SW 1271 (cell line): ENCODE measurements at places on chromosomes 2 and 18.

DNA sequence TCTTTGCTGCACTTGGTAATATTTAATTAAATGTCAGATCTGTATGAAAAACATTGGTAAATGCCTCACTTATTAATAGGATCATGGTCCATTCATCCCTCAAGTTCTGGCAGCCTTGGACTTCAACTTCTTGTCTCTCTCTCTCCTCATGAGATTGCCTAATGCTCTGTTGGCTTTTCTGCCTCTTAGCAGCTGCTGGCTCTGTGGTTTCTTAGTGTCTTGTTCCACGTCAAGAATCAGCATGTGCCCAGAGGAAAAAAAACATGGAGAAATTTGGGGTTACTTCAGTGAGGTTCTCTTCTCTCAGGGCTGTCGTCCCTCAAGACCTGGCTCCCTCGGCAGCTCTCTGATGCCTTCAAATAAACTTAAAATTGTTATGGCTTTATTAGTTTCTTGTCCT, 75.4 kb downstream of the TAF4B start:
- no peak for DNase-seq

DNA sequence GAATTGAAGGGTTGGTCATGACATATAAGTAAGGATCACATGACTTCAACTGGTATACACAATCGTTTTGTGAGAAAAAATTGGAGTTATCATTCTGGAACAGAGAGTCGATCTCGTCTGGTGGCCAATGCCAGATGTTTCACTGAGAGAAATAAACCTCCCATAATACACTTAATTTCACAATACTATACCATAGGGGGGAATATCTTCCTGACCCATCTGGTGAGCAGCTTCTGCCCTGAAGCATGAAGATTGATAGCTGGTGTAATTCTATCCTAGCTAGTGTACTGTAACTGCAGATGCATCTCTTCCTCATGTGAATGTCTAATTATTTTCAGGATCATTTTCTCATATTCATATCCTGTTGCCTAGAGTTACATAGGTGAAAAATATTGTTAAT, 15.7 kb upstream of the CDH7 start:
- DNase-seq = no peak

GRCh38 chr2:136645236-136645828, 120.0 kb upstream of the THSD7B start:
- no peak for DNase-seq

DNA sequence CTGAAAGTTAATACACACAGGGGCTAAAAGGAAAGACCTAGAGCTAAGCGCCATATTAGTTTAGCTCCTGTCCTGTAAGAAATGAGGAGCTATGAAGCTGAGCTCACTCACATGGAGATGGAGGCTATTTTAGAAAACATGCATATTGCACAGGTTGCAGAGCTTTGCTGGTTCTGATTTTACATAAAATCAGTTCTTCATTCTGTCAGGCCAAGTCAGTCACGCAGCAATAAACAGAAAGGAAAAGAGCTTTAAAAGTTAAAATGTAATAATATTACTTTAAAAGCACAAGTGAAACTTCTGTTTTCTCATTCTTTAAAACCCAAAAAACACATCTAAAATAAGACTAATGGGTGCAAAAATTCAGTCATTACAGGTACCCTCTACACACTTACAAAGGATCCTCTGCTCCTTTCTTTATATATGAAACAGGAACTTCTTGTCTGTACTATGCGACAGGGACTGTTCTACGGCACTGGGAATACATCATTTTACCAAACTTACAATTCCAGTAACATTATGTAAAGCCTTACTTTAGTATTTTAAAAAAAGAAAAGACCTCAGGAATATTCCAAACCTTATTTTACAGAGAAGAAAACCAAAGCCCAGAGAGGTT, 113.8 kb downstream of the THADA start:
- no peak for DNase-seq

DNA sequence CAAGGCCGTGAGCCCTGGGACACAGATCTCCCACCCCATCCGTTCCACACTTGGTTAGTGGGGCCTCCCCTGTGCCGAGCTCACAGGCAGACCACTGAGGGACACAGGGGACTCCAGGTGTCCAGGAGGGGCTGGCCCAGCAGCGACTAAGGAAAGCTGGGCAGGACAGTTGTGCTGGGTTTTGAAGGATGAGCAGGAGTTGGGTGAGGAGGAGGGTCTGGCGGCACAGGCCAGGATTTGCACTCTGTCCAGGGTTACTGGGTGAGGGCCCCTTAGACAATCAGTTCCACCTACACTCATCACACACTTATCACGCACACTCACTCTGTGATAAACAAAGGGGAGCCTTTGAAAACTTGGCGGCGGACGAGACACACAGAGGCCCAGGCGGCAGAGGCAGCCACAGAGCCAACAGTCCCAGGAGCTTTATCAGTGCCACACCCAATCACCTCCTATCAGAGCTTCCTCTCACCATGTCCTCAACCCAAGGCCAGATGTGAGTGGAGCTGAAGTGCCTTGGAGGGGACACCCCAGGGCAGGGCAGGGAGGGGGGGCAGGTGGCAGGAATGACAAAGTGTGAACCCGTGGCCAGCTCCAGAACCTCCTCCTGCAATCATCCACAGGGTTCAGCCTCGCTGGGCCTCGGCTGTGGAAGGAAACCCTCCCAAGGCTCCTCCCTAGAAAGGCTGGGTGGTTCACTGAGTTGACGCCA, 26.6 kb downstream of the BIN1 start:
- DNase-seq = no peak

- no peak for DNase-seq
Measured at GRCh38 chr2:159163930-159164329, 122.6 kb downstream of the WDSUB1 start.

GRCh38 chr2:46937471-46937901, 21.9 kb upstream of the MCFD2 start:
- DNase-seq = peak; percentile 32
